T-helper 2 cell treated with Interferon-gamma antibody and Interleukin-4, amounts not matched to agents 5 μg/mL and 100 μg/mL, for 36 hours (primary cell): ENCODE measurements at places on chromosomes 1 and 21.

- DNase-seq = no peak
- H3K4me1 ChIP-seq = peaks cover 13% of the 10 kb centered on the region
- no peaks in the 10 kb centered on the region for H3K36me3 ChIP-seq
- peaks cover 10% of the 10 kb centered on the region for H3K27me3 ChIP-seq
- H3K27ac ChIP-seq = no peak overlapping the region
These were observed 5.9 kb downstream of the FCGR2A start for GRCh38 chr1:161511018-161511755.

GRCh38 chr1:25744140-25744581 lies 55.8 kb upstream of the SELENON start:
- DNase-seq = no peak
- H3K36me3 ChIP-seq = no peaks in the 10 kb centered on the region
- no peak overlapping the region for H3K27ac ChIP-seq

- no peaks in the 10 kb centered on the region for H3K27me3 ChIP-seq
- H3K4me1 ChIP-seq = peaks cover 42% of the 10 kb centered on the region
- no peak for DNase-seq
These were observed 90.0 kb upstream of the TLR5 start for GRCh38 chr1:223233019-223233409.

- peaks cover 2% of the 10 kb centered on the region for H3K36me3 ChIP-seq
- H3K27me3 ChIP-seq = no peaks in the 10 kb centered on the region
- no peak overlapping the region for H3K4me3 ChIP-seq
- DNase-seq = no peak
- H3K4me1 ChIP-seq = peaks cover 34% of the 10 kb centered on the region
- H3K27ac ChIP-seq = peak overlapping the region; percentile 53
These were observed 174.8 kb downstream of the TOMM20 start for GRCh38 chr1:234953655-234954405.

DNA sequence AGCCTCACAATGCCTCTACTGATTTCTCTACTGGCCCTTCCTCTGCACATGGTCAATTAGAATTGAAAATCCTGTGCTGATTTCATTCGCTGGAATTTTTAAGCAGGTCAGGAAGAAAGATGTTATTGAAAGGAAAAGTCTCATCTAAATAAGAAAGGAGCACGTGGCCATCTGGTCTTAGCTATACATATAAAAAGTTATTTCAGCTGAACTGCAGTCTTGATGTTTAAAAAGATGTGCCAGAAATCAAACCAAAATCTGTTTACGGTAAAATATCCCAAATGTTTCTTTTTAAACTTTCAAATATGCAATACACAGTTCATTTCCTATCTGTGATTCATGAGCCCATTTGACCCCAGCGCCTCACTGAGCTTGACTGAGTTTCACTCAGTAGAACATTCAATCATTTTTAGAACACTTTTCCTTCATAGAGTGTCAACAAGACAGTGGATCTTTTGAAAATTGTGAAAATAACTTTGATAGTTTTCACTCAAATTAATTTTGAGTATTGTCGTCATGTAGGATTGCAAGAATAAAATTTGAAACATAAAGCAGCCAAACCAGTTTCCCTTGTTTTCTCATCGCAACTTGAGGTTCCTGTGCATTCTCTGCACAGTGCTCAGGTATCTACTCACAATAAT lies 293.6 kb downstream of the PTPRC start:
- DNase-seq = no peak
- peak overlapping the region; percentile 86 for H3K4me3 ChIP-seq
- H3K27me3 ChIP-seq = no peaks in the 10 kb centered on the region
- peaks cover 23% of the 10 kb centered on the region for H3K36me3 ChIP-seq
- H3K4me1 ChIP-seq = peaks cover 38% of the 10 kb centered on the region

- H3K4me1 ChIP-seq = peaks cover 13% of the 10 kb centered on the region
- peaks cover 6% of the 10 kb centered on the region for H3K36me3 ChIP-seq
- DNase-seq = no peak
- no peak overlapping the region for H3K27ac ChIP-seq
- H3K4me3 ChIP-seq = no peak overlapping the region
These were observed 61.2 kb downstream of the AGPAT3 start for GRCh38 chr21:43926196-43926595.

DNA sequence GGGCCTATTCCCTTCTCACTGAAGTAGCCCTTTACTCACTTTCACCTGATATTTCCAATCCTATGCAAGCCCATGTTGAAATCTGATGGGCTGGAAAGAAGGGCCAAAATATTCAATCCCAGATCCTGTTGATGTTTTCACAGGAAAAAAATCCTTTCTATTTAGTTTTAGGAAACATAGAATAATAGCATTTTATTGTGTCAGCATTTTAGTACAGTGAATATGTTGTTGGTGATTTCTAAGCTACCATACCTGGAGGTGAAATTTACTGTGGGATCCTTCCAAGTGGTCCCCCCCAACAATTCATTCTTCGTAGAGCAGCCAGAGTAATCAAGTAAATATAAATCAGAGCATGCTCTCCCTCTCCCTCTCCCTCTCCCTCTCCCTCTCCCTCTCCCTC lies 3.4 kb upstream of the UBE2U start:
- no peak for DNase-seq
- no peak overlapping the region for H3K27ac ChIP-seq
- H3K36me3 ChIP-seq = no peaks in the 10 kb centered on the region
- H3K27me3 ChIP-seq = peaks cover 3% of the 10 kb centered on the region
- H3K4me3 ChIP-seq = no peak overlapping the region

- H3K27me3 ChIP-seq = no peaks in the 10 kb centered on the region
- H3K4me3 ChIP-seq = no peak overlapping the region
- H3K36me3 ChIP-seq = no peaks in the 10 kb centered on the region
These were observed 597.9 kb upstream of the ADAMTS5 start for GRCh38 chr21:27564684-27565301.
